ENCODE measurements at places on chromosomes 11 and 22.

DNA sequence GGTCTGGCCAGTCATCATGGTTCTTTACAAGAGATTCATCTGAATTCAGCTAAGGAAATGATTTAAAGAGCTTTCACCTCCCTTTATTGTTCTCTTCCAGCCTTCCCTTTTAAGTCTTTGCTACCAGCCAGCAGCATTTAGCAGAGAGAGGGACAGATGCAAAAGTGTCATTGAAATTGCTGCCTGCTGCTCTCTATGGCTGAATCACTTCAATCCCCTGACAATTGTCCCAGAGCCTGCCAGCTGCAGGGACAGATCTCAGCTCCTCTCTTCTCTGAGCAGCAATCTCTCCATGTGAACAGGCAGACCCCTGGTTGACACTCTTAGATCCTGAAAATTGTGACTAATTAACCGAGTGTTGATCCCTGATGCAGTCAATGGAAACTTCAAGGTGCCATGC, 816.9 kb upstream of the CCDC90B start:
- DNase-seq = no peak

DNA sequence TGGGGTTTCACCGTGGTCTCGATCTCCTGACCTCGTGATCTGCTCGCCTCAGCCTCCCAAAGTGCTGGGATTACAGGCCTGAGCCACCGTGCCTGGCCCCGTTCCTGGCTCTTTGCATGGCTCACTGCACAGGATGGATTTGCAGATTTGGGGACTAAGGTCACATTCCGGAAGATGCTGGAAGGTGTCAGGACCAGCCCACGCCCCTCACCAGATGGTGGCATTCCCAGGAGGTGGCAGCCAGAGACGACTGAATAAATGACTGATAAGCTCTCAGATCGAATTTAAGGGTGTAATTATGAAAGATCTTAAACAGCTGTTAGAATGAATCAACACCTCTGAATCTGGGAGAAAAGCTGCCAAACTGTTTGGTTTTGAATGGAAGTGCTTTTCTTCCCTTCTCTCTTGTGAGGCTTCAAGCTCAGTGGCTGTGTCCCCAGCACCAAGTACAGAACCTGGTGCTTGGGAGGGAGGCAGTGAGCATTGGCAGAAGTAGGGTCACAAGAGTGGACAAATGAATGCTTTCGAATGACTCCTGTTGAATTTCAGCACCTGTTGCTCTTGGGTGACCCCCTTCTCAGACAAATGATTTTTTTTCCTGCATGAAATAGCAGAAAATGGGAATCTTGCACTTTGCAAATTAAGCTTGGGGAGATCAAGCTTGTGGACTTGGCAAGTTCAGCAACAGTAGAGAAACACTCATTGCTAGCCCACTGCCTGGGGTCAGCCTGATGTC, 69.6 kb downstream of the KIAA1671 start:
- DNase-seq = no peak

GRCh38 chr11:70790671-70791300, 392.5 kb downstream of the CTTN start:
- no peak for DNase-seq

DNA sequence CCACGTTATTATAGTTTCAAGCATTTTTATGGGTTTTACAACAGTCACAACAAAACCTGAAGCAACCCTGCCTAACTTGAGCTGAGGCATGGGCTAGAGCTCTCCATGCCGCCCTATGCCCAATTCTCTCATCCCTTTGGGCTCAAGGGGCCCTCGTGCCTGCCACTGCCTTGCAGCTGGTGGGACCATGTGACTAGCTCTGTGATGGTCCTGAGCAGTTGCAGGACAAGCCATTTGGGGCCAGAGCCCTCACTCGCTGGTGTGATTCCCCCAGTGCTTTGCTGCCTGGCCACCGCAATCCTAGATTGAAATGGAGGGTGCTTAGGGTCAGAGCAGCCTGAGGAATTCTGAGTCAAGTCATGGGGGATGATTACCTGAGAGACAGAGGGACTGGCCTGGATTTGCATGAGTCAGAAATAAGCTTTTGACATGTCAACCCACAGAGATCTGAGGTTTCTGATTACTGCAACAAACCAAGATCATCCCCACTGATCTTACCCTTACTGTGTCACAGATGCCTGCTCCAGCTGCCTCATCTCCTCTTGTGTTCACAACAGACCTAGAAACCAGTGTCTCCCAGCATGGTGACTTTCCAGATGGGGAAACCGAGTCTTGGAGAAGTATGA, 323.7 kb downstream of the BRD1 start:
- DNase-seq = no peak

DNA sequence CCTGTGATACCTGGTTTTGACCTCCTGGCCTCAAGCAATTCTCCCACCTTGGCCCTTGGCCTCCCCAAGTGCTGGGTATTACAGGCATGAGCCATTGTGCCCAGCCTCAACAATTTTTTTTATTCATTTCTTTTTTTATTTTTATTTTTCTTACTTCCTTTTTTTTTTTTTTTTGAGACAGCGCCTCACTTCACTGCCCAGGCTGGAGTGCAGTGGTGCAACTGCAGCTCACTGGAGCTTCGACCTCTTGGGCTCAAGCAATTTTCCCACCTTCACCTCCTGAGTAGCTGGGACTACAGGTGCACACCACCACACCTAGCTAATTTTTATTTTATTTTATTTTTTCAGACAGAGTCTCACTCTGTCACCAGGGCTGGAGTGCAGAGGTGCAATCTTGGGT, 25.5 kb upstream of the CECR2 start:
- DNase-seq = no peak

DNA sequence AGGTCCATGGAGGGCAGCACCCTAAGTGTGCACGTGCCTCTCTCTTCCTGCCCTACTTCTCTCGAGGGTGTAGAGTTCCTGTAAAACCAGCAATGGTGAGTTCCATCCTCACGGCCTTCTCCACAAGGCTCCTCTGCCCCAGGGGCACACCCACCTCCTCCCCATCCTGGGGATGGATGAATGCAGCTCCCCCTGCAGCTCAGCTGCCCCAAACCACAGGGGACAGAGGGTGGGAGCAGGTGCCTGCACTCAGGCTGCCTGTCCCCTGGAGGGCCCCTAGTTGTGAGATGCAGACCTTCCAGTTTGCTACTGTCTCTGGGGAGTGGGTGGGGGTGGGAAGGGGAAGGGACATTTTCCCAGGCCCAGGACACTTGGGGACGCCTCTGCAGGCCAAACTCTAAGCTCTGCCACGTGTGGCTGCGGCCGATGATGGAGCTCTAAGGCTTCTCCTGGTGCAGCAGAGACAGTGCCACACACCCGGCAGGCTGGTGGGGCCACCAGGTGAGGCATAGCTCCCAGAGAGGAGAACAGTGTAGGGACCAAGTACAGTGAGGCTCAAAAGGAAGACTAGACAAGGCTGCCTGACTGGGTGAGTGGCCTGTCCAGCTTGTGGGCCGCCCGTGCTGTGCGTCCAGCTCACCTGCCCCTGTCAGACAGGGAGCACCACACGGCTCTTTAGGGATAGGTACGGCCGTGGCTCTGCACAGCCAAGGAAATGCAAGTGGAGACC, 540.9 kb downstream of the TBC1D22A start:
- DNase-seq = no peak

DNA sequence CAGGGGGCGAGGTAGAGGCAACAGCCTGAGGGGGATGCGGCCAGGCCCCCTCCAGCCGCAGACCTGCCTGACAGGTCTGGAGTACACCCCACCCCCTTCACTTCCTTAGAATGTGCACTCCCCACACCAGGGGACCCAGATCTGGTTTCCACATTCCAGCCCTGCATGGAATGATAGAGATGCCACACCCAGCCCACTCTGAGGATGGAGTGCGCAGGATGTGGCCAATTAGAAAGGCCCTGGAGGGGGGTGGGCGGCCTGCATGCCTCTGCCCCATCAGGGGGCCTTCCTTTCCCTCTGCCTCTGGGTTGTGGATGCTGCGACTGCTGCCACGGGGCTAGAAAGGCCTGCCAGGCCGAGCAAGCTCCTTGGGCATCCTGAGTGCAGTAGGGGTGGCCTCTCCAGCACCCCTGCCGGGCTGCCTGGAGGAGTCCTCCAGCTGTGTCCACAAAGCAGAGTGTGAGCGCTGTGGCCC, 28.2 kb upstream of the MGAT3 start:
- no peak for DNase-seq

DNA sequence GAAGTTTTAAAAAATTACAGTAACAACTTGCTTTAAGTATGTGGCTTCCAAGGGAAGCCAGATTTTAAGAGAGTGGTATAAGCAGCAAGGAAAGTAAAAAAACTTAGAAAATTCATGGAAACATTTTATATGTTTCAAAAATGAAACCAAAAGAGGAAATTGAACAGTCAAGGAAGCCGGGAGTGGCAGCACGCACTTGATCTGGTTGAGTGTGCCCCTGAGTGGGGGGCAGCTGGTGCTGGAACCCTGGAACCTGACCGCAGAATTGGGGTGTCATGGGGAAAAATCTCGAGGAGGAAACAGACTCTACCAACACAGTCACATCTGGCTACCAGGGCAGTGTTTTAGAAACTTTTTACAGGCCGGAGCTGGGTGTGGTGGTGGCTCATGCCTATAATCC, 14.0 kb downstream of the MICALL1 start:
- DNase-seq = no peak

DNA sequence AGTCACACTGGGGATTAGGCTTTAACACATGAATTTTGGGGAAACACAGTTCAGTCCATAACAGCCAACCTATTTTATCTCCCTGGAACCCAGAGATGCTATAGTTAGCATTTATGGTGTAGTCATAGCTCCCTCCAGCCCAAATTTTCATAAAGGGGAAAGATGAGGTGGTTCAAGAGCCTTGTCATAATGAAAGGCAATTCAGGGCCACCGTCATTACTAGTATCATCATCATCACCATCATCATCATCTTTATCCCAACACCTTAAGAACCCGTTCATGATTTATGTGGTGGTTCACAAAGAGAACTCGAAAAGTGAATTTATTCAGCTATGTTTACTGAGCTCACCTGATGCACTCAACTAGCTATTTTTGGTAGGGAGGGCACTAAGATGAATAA, 2.4 kb upstream of the TUBA8 start:
- DNase-seq = no peak

DNA sequence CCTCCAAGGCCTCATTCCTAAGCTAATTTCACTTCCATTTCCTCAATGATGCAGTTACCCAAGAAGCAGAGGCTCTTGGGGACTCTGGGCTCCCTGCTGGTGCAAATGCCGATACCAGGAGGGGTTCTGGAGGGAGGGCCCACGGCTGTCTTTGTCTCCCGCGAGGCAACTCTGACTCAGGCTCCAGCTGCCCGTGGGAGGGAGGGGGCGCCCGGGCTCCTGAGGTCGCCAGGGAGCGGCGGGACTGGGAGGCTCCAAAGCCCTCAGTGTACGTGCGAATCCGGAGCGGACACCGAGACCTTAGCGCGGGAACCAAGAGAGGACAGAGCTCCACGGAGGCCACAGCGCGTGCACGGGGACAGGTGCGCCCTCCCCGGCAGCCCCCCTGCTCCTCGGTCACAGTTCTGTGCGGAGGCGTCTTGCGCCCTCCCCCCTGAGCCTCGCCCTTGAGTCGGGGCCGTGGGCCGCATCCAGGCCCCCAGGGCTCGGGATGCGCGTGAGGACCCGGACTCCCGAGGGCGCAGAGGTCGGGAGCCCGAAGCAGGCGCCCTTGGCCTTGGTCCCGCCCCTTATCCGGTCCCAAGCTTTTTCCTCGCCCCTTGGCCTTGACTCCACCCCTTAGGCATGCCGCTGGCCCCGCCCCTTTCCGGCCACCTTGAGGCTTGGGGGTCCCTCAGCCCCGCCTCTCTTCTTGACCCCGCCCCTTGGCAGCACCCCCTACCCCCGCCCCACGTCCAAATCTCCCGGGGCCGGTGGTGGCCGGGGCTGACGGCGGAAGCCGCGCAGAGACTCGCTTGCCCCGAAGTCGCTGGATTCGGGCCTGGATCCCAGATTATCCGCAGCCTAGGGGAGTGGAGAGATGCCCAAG, 4.7 kb upstream of the SHISA8 start:
- DNase-seq = no peak

GRCh38 chr22:47552024-47552423, 789.6 kb downstream of the TBC1D22A start:
- no peak for DNase-seq

- no peak for DNase-seq
Measured at GRCh38 chr11:10728789-10729472, 22.1 kb upstream of the CTR9 start.

DNA sequence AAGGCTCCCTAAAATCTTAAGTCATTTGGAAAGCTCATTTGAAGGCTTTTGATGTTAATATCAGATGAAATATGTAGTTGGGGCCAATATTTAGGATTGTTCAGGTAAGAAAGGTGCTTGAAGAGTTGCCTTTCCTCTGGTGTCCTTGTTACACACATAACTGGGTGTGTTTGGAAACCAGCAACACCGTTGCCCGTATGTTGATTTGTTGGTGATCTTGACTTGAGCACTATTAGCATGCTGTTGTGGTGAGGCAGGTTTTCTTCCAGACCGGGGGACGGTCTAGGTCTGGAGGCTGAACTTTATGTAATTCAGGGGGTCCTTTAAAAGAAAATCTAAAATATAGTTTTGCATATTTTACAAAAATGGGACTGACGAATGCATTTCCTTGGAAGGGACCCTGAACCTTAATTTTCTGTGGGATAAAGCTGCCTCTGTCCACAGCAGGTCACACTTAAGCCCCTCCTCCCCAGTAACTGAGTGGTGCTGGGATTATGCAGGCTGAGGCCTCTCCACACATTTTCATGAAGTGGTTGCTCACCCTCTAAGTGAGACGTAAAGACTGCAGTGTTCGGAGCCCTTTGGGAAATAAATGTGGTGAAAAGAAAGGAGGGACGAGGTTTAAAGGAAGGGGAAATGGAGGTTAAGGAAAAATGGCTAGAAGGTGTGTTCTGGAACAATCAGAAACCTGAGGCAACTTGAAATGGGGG, 1.8 kb downstream of the YWHAH start:
- DNase-seq = no peak

GRCh38 chr11:65548395-65548794, 9.8 kb downstream of the LTBP3 start:
- DNase-seq = no peak

- DNase-seq = no peak
Measured at GRCh38 chr11:37026326-37026725, 428.3 kb upstream of the RAG2 start.

GRCh38 chr11:11071486-11071885, 213.6 kb upstream of the ZBED5 start:
- DNase-seq = no peak

GRCh38 chr22:30074147-30074546, 6.1 kb upstream of the HORMAD2 start:
- DNase-seq = no peak

All from glomerular endothelial cell (primary cell).